NB4 (cell line): ENCODE measurements at places on chromosomes 3 and 15.

- no peak for DNase-seq
These were observed 373.8 kb upstream of the PROK2 start for GRCh38 chr3:72158639-72159326.

DNA sequence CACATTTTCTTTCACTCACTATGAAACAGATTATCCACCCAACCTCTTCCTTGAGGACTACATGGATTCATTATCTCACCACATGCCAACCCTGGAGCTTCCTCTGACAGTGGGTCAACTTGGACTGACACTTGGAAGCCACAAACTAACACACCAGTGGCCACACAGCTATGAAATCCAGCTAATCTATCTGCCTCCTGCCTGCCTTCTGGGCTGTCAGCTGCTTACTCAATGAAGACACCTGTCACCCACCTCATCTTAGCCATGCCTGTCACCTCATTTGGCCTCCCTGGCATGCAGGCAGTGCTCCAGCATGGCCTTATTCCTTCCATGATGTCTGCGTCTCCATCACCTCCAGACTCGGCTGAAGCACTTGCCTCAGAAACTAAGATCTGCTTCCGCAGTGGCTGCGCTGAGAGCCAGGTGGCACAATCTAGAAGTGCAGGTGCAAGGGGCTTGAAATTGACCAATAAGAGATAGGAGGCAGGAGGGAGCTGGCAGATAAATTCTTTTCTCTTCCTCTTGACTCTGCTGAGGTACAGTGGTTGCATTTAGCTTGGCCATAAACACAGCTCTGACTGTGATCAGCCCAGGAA, 105.2 kb upstream of the RNF7 start:
- DNase-seq, result no peak

DNA sequence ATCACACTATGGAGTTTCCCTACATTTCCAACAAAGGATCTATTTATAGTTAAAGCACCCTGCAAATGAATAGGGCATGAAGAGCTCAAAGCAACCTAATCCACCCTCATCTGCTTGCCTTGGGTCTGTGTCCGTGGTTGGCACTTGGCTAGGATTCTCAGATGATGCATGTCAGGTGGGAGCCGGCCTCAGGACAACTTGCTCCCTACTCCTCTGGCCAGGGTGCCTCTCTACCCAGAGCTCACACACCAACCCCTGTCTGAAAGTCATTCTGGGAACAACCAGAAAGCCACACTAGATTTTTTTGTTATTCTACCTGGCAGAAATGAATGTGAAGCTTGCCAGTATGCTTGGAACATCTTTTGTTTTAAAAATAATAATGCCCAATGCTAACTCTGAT, 13.2 kb downstream of the ARHGEF3 start:
- no peak for DNase-seq

DNA sequence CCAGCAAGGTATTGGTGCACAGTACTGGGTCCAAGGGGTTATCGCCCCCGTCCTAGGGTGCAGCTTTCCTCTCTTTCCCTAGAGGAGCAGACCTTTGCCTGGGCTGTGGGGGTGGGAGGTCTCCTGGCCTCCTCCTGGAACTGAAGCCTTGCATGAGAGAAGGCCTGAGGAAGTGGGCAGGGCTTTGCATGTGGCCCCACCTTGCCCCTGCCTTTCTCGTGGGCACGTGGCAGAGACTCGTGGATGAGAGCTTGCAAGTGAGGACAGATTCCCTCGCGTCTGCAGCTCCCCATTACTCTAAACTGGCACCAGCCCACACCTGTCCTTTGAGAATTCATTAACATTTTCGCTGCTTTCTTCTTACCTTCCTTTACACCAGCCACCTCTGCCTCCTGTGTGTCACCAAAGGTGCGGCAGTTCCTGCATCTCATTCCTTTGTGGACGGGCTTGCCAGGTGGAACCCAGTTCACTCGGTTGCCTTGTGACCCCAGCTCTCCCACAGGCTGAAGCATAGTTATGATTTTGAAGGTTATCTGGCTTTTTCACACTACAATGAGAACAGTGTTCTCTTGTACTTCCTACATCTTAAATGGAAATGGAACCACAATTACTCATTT, 40.9 kb upstream of the NR2C2 start:
- DNase-seq, result no peak

DNA sequence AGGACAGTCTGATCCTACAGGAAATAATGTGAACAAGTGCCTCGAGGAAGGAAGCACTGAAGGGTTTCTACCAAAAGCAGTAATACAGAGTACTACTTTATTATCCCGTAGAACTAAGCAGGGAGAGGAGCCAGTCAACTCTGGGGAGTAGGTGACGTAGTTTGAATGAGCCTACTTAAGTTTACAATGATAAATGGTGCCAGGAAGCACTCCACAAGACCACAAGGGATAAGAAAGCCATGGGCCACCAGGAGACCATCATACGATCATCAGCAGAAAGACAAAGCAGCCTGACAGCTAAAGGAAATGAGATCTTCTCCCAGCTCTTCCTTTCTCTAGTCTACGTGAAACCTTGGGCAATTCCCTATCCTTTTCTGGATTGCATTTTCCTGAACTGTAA, 27.3 kb downstream of the SST start:
- DNase-seq, result no peak

DNA sequence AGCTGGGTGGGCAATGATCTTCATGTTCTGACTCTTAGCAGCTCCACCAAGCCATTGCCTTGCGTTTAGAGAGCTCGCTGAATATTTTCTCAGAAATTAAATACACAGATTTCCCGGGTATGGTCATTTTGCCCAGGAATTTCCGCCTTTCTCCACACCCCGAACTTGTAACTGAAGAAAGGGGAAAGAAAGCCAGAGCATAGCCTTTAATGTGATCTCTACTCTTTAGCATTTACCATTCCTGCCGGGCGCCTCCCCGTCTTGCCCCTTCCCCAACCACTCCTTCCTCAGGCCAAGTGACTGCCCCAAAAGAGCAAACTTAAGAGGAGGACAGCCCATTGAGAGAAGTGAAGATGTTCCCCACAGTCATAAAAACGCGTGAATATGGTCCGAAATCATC, 53.1 kb downstream of the LMCD1 start:
- DNase-seq, result no peak
